ENCODE measurements at places on chromosomes 11 and 22. TPM values are rescaled to one million over a fixed set of nuclear protein-coding genes. Genes with fewer than 3 reads are reported as not detected.
A peak's percentile ranks its signal among the peaks of the same experiment; 100 is the strongest.

Gene GPHA2
- not detected for polyA plus RNA-seq

Gene NFAM1
- polyA plus RNA-seq: 0.13 TPM

Gene CBLIF
- not detected for polyA plus RNA-seq

Gene TTC36
- 0.50 TPM for polyA plus RNA-seq

Gene MRGPRE
- polyA plus RNA-seq: not detected

Gene CUL5
- 31.2 TPM for polyA plus RNA-seq

Gene GRK3
- 0.14 TPM for polyA plus RNA-seq

Gene ASCL2
- 9.7 TPM for polyA plus RNA-seq

Gene PDGFB
- polyA plus RNA-seq: not detected

- H3K27ac ChIP-seq: peak overlapping the region; percentile 85
- peaks cover 58% of the 10 kb centered on the region for H3K4me1 ChIP-seq
- H3K4me3 ChIP-seq: no peak overlapping the region
Measured at GRCh38 chr11:3826721-3827120, 14.0 kb downstream of the RHOG start.

GRCh38 chr11:61540528-61540927, 32.0 kb downstream of the LRRC10B start:
- no peaks in the 10 kb centered on the region for H3K4me1 ChIP-seq
- no peak overlapping the region for H3K27ac ChIP-seq

- DNase-seq: peak; percentile 47
- H3K4me1 ChIP-seq: peaks cover 17% of the 10 kb centered on the region
- H3K36me3 ChIP-seq: peaks cover 15% of the 10 kb centered on the region
Measured at GRCh38 chr11:75576499-75576918, 14.5 kb downstream of the SERPINH1 start.

DNA sequence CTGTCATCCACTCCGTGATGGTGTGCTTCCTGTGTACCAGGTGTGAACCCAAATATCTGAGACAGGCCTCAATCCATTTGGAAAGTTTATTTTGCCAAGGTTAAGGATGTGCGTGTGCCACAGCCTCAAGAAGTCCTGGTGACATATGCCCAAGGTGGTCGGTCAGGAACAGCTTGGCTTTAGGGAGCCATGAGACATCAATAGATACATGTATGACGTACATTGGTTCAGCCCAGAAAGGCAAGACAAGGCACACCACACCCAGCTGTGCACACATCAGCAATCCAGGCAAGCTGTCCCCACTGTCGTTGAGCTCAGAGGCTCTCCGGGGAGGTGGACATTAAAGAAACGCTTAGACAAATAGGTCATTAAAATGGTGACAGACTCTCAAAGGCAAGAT, 56.8 kb upstream of the SHANK2 start:
- no peaks in the 10 kb centered on the region for H3K36me3 ChIP-seq
- no peak for DNase-seq
- no peaks in the 10 kb centered on the region for H3K4me1 ChIP-seq
- H3K27me3 ChIP-seq: peaks cover 3% of the 10 kb centered on the region
- no peak overlapping the region for H3K4me3 ChIP-seq

GRCh38 chr11:130032931-130033330, 30.3 kb upstream of the PRDM10 start:
- H3K4me1 ChIP-seq: peaks cover 6% of the 10 kb centered on the region
- peaks cover 4% of the 10 kb centered on the region for H3K27me3 ChIP-seq
- no peak overlapping the region for H3K4me3 ChIP-seq
- no peak overlapping the region for H3K27ac ChIP-seq

- H3K4me1 ChIP-seq: no peaks in the 10 kb centered on the region
- no peaks in the 10 kb centered on the region for H3K36me3 ChIP-seq
- DNase-seq: no peak
Measured at GRCh38 chr22:47600791-47601625, 838.6 kb downstream of the TBC1D22A start.

- H3K27ac ChIP-seq: no peak overlapping the region
- DNase-seq: no peak
- H3K27me3 ChIP-seq: no peaks in the 10 kb centered on the region
- H3K36me3 ChIP-seq: no peaks in the 10 kb centered on the region
Measured at GRCh38 chr11:131978351-131978750, 607.9 kb downstream of the NTM start.

- no peaks in the 10 kb centered on the region for H3K27me3 ChIP-seq
- DNase-seq: no peak
- H3K36me3 ChIP-seq: peaks cover 5% of the 10 kb centered on the region
Measured at GRCh38 chr11:112127056-112127455, 36.8 kb downstream of the IL18 start.

- no peak overlapping the region for H3K27ac ChIP-seq
- H3K27me3 ChIP-seq: peaks cover 7% of the 10 kb centered on the region
- no peak overlapping the region for H3K4me3 ChIP-seq
- peaks cover 72% of the 10 kb centered on the region for H3K4me1 ChIP-seq
- H3K36me3 ChIP-seq: peaks cover 7% of the 10 kb centered on the region
Measured at GRCh38 chr11:66625041-66625751, 8.8 kb downstream of the RBM14 start.

DNA sequence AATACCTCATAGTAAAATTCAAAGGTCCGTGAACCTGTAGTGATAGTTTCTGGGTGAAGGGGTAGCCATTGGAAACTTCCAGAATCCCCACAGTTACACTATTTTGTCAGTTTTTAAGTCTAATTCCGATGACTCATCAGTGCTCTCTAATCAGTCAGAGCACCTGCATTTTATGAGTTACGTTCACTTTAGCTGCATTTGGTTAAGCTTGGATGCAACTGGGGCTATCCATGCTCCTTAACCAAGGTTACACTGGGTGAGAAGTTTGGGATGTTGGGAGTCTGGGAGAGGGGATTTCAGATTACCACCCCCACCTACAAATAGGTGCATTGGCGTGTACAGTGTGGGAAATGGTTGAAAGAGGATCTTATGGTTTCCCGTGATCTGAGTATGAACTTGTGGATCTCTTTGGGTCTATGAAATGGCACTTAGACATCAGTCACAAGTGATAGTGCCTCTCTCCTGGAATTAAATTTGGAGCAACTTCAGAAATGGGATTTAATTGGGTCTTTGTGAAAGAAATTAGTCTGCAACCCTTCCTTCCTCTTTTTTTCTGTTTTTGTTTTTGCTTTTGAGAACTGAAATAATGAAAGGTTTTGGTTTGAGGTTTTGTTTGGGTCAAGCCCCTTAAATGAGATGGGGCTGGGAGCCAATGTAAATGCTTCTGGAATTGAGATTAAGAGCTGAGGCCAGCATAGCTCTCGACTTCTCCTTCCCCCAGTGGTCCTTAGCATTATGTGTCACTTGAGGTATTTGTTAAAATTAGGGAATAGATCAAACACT, 31.5 kb downstream of the EHF start:
- H3K36me3 ChIP-seq: peaks cover 7% of the 10 kb centered on the region
- H3K27ac ChIP-seq: no peak overlapping the region
- peaks cover 24% of the 10 kb centered on the region for H3K27me3 ChIP-seq
- H3K4me3 ChIP-seq: no peak overlapping the region
- peaks cover 40% of the 10 kb centered on the region for H3K4me1 ChIP-seq
- no peak for DNase-seq

GRCh38 chr11:61947486-61948210, 2.5 kb upstream of the BEST1 start:
- peak; percentile 61 for DNase-seq
- peaks cover 19% of the 10 kb centered on the region for H3K27me3 ChIP-seq
- H3K36me3 ChIP-seq: no peaks in the 10 kb centered on the region
- H3K4me3 ChIP-seq: no peak overlapping the region
- no peaks in the 10 kb centered on the region for H3K4me1 ChIP-seq

GRCh38 chr22:50007057-50007511, 5.5 kb downstream of the IL17REL start:
- H3K27ac ChIP-seq: no peak overlapping the region
- DNase-seq: no peak
- H3K27me3 ChIP-seq: peaks cover 2% of the 10 kb centered on the region
- H3K4me3 ChIP-seq: no peak overlapping the region
- H3K36me3 ChIP-seq: no peaks in the 10 kb centered on the region
- peaks cover 4% of the 10 kb centered on the region for H3K4me1 ChIP-seq

GRCh38 chr11:59212222-59212621, 505 bp downstream of the MPEG1 start:
- peaks cover 4% of the 10 kb centered on the region for H3K27me3 ChIP-seq
- peaks cover 4% of the 10 kb centered on the region for H3K4me1 ChIP-seq
- H3K27ac ChIP-seq: peak overlapping the region; percentile 9
- H3K4me3 ChIP-seq: no peak overlapping the region
- no peaks in the 10 kb centered on the region for H3K36me3 ChIP-seq

GRCh38 chr11:113504586-113504985, 29.4 kb upstream of the DRD2 start:
- H3K4me1 ChIP-seq: no peaks in the 10 kb centered on the region
- H3K27ac ChIP-seq: no peak overlapping the region
- no peaks in the 10 kb centered on the region for H3K36me3 ChIP-seq
- no peak for DNase-seq
- H3K4me3 ChIP-seq: no peak overlapping the region
- peaks cover 4% of the 10 kb centered on the region for H3K27me3 ChIP-seq

DNA sequence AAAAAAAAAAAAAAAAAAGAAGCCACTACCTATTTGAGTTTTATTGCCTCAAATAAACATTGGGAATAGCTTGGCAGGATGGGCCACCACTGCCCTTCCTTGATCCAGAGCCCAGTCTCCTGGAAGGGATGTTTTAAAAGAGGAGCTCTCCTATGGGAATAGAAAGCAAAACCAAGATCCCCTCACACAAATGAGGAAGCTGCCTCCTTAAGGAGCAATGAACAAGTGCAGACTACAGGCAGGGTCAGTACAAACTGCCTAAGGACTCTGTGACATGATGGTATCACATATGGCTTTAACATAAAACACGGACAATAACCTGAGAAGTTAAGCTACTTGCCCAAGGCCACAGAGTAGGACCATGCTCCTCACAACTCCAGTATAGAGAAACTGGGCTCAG, 120.8 kb downstream of the NAT10 start:
- no peak overlapping the region for H3K4me3 ChIP-seq
- no peak for DNase-seq
- no peak overlapping the region for H3K27ac ChIP-seq
- no peaks in the 10 kb centered on the region for H3K4me1 ChIP-seq

DNA sequence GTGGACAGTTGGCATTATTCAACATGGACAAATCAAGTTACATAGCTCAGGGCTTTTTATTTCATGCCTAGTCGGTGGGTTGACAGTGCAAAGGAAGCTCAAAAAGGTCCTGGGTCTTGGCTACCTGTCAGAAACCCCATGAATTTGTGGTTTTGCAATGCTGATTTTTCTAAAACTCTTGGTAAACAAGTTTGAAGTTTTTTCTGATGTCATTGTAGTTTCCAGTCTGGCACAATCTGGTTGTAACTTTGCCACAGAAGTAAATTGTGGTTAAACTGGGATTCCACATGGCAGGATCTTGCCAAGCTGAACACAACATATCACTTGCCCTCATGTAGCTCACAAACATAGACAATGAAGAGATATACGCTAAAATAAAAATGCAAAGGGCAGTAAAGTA, 100.8 kb downstream of the EHF start:
- peaks cover 5% of the 10 kb centered on the region for H3K27me3 ChIP-seq
- no peak overlapping the region for H3K4me3 ChIP-seq
- H3K4me1 ChIP-seq: peaks cover 6% of the 10 kb centered on the region

- no peaks in the 10 kb centered on the region for H3K36me3 ChIP-seq
- DNase-seq: no peak
- no peak overlapping the region for H3K27ac ChIP-seq
- H3K27me3 ChIP-seq: peaks cover 6% of the 10 kb centered on the region
- H3K4me1 ChIP-seq: no peaks in the 10 kb centered on the region
- no peak overlapping the region for H3K4me3 ChIP-seq
Measured at GRCh38 chr11:73266646-73267020, 5.5 kb upstream of the P2RY6 start.

DNA sequence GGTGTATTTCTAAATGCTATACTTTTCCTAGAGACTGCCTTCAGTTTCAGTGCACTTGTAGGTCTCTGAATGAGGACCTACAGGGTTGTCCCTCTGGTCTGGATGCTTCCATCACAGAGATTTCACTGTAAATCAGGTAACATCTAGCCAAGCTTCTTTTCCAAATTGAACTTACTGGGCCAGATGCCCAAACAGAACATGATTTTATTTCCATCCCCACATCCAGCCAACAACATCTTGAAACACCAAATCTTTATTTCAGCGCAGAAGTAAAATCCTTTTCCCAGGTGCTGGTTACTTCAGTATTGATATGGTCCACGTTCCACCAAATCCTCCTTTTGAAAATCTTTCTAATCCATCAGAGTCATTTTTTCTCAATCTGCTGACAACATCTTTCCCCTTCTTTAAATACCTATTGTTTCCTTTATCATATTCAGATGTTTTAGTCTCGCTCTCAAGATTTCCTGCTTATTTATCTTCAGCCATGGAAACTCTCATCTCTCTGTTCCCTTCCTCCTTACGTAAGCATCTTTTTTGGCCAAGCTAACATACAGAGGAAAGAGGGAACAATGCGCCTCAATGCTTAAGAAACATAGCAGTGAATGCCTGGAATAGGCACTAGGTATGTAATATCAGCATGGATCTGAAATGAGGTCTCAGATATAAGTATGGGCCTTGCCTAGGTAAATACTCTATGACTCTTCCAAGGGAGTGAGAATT, 201.2 kb upstream of the MTNR1B start:
- no peaks in the 10 kb centered on the region for H3K27me3 ChIP-seq
- DNase-seq: no peak

DNA sequence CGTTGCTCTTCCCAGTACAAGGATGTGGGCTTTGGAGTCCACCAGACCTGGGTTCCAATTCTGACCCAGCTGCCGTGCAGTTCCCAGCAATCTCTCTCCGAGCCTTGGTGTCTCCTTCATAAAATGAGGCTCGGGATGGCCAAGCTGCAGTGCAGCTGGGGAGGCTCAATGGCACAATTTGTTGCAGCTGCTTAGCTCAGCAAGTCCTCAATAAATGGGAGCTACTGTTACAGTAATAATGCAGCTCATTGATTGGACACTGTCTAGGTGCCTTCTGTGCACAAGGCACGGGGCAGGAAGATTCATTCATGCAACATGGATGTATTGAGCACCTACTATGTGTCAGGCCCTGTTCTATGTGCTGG, 37.1 kb downstream of the SHISAL1 start:
- no peak overlapping the region for H3K4me3 ChIP-seq
- no peak for DNase-seq
- peaks cover 5% of the 10 kb centered on the region for H3K27me3 ChIP-seq
- no peaks in the 10 kb centered on the region for H3K36me3 ChIP-seq
- H3K27ac ChIP-seq: no peak overlapping the region
- H3K4me1 ChIP-seq: no peaks in the 10 kb centered on the region

DNA sequence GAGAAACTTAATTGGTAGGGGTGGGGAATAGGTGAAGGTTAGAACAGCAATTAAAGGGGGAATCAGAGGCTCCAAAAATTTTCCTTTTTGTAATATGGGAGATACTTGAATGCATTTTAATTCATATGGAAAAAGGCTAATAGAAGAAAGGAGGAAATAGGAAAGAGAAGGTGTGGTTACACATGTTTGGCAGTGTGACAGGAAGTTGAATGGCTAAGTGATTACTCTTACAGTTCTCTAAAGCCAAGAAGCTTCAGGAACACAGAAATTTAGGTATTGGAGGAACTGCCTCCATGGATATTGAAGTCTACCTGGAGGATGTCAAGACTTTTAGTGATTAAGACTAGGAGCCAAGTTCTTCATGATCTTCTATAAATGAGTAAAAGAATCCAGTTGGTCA, 6.3 kb downstream of the NXPE2 start:
- H3K4me1 ChIP-seq: no peaks in the 10 kb centered on the region
- peaks cover 4% of the 10 kb centered on the region for H3K27me3 ChIP-seq
- no peak for DNase-seq
- no peak overlapping the region for H3K4me3 ChIP-seq
- H3K27ac ChIP-seq: no peak overlapping the region
